ENCODE measurements at places on chromosomes 12 and 14.

GRCh38 chr12:66538970-66539369 lies 139.9 kb downstream of the GRIP1 start:
- no peak for DNase-seq

DNA sequence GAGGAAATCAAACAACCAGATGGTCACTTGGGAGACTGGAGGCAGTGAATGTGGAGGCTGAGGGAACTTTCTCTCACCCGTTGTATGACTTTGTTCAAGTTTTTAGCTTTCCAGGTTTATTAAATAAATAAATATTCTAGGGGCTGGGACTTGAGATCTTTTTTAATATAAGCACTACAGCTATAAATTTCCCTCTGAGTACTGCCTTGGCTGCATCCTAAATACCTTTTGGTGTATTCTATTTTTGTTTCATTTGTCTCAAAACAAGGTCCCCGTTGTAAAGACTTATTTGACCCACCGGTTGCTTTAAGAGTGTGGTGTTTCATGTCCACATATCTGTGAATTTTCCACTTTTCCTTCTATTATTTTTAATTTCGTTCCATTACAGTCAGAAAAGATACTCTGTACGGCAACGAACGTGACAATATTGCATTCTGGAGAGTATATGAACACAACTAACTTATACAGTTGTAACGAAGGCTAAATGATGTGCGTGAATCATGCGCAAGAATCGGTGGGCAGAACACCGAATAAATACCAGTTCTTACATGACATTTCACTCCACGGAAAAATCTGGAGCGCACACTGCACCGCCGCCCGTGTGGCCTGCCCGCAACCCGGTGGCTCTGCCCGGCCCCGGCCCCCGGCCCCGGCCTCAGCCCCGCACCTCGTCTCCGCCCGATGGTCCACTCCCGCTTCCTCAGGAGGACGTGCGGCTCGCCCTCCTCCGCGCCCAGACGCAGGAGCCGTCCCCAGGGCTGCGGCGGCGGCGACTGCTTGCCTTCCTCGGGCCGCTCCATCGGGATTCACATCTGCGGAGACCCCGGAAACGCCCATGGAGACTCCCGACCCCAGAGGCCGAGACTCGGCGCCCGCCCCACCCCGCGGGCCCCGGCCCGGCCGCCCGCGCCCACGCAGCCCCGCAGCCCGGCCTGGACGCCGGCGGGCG lies 602 bp downstream of the CHFR start:
- DNase-seq = peak; percentile 53

- no peak for DNase-seq
These were observed 356.5 kb upstream of the ATP2B1 start for GRCh38 chr12:90064852-90065801.

- DNase-seq = peak; percentile 9
These were observed 11.5 kb downstream of the FOXA1 start for GRCh38 chr14:37583358-37584210.

GRCh38 chr14:26841920-26842741 lies 244.3 kb upstream of the NOVA1 start:
- no peak for DNase-seq

DNA sequence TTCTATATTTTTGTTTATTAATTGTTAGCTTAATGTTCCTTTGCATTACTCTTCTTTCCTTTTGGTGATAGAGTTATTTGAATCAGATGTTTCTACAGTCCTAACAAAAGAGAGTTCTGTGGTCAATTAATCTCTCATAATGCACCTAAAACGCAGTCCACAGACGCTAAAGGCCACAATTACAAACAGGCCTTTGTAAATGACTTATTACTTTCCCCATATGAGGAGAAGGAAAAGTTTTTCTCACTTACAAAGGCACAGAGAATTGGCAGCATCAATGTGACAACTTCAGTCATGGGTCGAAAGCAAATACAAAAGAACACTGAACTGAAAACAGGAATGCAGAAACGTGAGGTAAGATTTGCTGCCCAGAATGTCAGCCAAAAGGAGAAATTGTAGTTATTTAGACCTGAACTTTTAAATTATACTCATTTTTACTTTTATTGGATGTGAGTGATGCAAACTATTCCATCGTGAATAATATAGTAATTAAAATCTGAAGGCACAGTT lies 142.0 kb upstream of the SYT10 start:
- DNase-seq = no peak

Measured in GM13976 (cell line).